ENCODE measurements at places on chromosomes 13 and 19.

- DNase-seq: no peak
These were observed 29.9 kb upstream of the FBXL3 start for GRCh38 chr13:77056886-77057285.

GRCh38 chr13:44576351-44577235 lies 463 bp upstream of the TSC22D1 start:
- no peak for DNase-seq

GRCh38 chr19:14379294-14380065 lies 1.8 kb upstream of the ADGRE5 start:
- no peak for DNase-seq

- no peak for DNase-seq
These were observed 616 bp downstream of the FCHO1 start for GRCh38 chr19:17751912-17752273.

DNA sequence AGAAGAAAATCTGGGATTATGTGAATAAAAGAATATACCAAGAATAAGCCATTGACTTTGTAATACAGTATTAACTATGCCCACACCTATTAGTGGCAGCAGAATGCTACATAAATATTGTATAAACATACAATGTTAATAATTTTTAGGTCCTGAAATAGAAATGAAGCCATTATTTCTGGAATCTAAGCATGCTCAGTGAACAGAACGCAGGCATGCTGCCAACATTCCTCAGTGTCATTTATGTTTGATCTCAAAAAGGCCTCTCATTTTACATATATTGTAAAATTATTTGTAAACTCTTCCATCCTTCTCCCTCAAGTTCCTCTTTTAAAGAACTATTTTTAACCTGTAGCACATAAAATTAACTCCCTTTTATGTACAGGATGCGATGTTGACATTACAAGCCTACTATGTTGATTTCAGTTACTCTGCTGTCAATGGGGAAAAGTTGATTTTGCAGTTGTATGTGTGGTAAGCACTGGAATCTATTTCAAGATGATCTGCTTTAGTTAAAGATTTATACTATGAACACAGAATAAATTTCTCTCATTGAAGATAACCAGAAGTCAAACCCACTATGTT lies 118.8 kb downstream of the VWA8 start:
- DNase-seq: no peak

DNA sequence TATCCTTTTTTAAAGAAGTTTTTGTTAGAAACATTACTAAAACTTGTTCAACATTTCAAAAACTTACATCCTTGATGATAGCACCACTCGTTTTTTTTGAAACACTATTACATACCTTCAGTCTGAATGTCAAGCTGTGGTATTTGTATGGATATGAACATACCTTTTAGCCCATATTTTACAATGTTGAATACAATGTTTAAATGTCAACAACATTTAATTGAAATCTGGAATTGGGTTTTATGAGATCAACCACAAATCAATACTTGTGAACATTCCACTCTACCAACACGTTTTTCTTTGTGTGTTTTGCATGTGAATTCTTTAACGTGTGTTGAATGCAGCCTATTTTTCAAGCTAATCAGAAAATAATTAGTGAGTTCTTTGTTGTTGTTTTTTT lies 4.7 kb downstream of the SERP2 start:
- DNase-seq: no peak

GRCh38 chr19:16897029-16897855 lies 8.4 kb downstream of the F2RL3 start:
- no peak for DNase-seq

- DNase-seq: no peak
These were observed 706.4 kb upstream of the SLC10A2 start for GRCh38 chr13:103772576-103772975.

GRCh38 chr13:34349091-34349722 lies 531.3 kb downstream of the RFC3 start:
- peak; percentile 7 for DNase-seq

DNA sequence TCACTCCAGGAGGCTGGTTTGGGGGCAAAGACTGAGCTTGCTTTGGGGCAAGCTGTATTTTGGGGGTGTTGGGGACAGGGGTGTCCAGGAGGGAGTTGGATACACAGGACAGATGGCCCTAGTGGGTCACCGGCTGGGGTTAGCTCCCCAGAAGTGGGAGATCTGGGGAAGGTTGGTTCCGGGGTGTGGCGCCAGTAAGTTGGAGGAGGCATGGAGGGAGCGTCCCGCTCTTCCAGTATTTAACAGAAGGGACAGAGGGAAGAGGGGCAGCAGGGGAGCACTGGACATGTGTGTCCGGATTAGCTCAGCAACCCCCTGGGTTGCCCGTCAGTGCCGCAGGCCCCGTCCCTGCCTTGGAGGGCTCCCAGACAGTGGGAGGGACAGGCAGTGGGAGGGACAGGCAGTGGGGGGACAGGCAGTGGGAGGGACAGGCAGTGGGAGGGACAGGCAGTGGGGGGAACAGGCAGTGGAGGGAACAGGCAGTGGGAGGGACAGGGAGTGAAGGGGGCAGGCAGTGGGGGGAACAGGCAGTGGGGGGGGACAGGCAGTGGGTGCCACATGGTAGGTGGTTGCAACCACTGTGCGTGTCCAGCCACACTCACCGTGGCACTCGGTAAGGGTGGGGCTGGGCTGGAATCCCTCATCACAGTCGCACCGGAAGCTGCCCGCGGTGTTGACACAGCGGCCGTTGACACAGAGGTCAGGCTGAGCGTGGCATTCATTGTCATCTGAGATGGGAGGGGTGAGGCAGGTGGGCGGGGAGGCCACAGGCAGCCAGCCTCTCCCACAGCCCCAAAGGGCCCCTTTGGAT lies 33.2 kb downstream of the CCL25 start:
- peak; percentile 79 for DNase-seq

- no peak for DNase-seq
These were observed 30.1 kb downstream of the DNAJC3 start for GRCh38 chr13:95707035-95707434.

DNA sequence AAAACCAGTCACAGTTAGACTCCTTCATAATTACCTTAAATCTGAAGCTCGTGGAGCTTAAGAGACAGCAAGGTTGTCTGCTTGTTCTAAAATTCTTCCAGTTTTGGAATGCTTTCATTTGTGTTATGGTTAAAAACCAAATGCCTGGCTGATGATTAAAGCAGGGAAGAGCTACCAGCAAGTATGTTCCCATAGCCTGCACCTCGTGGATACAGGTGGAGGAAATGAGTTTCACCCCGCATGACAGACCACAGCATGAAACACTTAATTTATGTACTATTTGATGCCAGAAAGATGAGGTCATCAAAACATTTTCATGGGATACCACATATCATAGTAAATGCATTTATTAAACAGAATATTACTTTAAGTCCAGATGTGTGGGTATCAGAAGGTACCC lies 416 bp upstream of the DOCK9 start:
- no peak for DNase-seq

- DNase-seq: no peak
These were observed 46.8 kb upstream of the CYP2A7 start for GRCh38 chr19:40928850-40929249.

- no peak for DNase-seq
These were observed 27.1 kb downstream of the ZNF724 start for GRCh38 chr19:23222998-23223652.

DNA sequence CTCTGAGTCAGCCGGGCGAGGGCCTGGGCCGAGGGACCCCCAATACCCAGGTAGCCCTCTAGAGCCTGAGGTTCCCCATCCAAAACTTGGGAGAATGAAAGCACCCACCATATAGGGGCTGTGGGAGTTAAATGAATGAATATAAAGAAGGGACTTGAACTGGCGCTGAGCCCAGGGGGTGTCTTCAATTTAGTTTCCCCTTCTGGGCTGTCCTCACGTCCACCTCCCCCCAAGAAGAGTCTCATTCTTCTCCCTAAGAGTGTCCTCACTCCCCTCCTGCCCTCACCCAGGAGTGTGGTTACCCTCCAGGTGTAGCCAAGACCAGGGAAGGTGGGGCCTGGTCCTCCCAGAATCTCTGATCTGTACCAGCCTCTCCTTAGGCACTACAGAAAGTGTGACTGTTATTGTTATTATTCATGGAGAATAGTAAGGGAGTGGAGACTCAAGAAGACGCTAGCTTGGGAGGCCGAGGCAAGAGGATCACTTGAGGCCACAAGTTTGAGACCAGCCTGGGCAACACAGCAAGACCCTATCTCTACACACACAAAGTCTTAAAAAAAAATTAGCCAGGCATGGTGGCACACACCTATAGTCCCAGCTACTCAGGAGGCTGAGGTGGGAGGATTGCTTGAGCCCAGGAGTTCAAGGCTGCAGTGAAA lies 2.7 kb downstream of the CD79A start:
- no peak for DNase-seq

- no peak for DNase-seq
These were observed 13.3 kb downstream of the CD70 start for GRCh38 chr19:6577476-6578125.

GRCh38 chr19:3324405-3324856 lies 42.0 kb upstream of the NFIC start:
- no peak for DNase-seq

- DNase-seq: no peak
These were observed 13.0 kb upstream of the SLC35E1 start for GRCh38 chr19:16585094-16585801.

- no peak for DNase-seq
These were observed 52.4 kb upstream of the SOX21 start for GRCh38 chr13:94764576-94765321.

GRCh38 chr19:50433201-50434180 lies 799 bp downstream of the MYBPC2 start:
- no peak for DNase-seq

DNA sequence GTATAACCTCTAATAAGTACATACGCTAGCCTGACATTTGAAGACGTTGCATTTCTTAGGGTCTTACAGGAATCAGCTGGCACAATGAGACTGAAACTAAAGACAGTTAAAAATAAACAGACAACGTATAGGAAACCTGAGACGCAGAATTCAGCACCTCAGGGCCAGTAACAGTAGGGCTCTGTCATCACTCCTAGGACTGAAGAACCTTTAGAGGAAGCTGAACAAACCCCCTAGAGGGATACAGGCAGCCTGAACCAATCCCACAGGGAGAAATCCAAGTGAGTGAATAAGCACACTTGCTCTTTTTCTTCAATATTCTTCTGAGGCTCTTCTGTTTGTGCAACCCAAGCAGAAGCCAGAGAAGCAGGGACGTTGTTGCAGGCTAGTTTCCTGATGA lies 53.9 kb upstream of the KLHL1 start:
- no peak for DNase-seq

- DNase-seq: no peak
These were observed 23.0 kb downstream of the TUBA3C start for GRCh38 chr13:19158526-19159174.

DNA sequence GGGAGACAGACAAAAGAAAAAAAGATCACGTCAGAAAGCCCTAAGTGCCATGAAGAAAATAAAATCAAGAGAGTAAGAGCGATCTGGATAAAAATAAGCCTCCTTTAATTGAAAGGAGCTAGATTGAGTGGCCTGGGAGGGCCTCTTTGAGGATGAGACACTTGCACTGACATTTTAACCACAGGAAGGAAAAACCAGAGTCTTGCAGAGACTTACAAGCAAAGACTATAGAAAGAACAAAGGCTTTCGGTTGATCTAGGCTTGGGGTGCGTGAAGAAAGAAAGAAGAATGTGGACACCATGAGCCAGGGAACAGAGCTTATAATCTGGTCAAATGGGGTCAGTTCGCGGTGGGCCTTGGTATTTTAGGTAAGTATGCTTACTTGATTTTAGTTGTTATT lies 342.7 kb downstream of the COG6 start:
- no peak for DNase-seq

GRCh38 chr19:43842007-43842406 lies 14.9 kb downstream of the ZNF283 start:
- no peak for DNase-seq

- no peak for DNase-seq
These were observed 45.9 kb downstream of the PCDH9 start for GRCh38 chr13:67184247-67184646.

- DNase-seq: no peak
These were observed 32.5 kb downstream of the MARK4 start for GRCh38 chr19:45283443-45284033.

- DNase-seq: no peak
These were observed 157.0 kb downstream of the KDM4B start for GRCh38 chr19:5125797-5126497.

DNA sequence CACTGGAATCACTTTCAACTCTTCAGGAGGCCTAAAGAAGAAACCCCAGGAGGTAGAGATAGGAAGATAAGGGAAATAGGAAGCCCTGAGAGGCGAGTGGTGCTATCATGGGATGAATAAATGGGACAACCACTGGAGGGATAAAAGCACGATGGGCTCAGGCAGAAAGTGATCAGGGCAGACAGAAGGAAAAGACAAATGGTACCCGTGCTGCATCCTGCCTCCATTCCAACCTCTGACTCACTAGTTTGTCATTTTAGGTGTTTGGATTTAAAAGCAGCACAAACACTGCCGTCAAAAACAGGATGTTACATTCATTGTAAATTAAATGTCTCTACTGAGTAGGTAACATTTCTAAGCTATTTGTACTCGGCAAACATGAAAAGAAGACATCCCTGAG lies 314.3 kb upstream of the HTR2A start:
- no peak for DNase-seq

GRCh38 chr13:46211116-46211482 lies 629 bp upstream of the LRRC63 start:
- no peak for DNase-seq

- no peak for DNase-seq
These were observed 33.2 kb downstream of the UNC13A start for GRCh38 chr19:17654993-17655392.

- no peak for DNase-seq
These were observed 19.2 kb downstream of the ZNF787 start for GRCh38 chr19:56101746-56102535.

DNA sequence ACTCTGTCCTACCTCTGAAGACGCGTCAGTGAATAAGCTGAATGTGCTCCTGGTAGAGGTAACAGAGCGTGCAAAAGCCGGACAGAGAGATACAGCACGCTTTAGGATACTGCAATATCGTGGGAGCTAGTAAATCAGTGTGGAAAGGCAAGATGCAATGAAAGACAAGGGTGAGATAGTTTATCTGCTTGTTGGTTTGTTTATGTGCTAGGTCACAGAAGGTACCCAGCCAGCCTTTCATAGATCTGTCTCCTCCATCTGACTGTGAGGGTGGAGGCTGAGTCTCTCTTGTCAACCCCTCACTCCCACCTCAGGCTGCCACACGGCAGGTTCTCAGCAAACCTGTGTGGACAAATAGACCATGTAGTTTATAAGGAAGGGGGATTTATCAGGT lies 904 bp upstream of the GIPC1 start:
- DNase-seq: no peak

DNA sequence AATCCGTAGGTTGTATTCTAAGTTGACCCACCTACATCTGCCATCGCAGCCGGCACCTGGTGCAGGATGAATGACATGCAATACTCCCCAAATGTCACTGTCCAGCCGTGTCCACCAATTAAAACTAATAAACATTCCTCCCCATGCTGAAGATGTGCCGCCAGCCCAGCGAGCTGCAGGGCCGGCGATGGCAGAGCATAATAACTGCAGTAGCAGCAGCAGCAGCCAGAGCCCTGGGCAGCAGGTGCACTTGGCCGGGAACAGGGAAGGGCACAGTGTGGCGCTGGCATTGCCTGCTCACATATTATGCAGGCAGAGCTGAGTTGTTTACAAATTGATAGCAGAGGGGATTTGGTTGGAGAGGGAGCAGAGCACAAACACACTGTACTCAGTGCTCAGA lies 754.9 kb downstream of the OLFM4 start:
- peak; percentile 66 for DNase-seq

- DNase-seq: no peak
These were observed 331.6 kb downstream of the DLEU7 start for GRCh38 chr13:50511877-50512341.

- no peak for DNase-seq
These were observed 7.0 kb downstream of the ABHD8 start for GRCh38 chr19:17296273-17296672.
